ENCODE measurements at places on chromosomes 12 and 14. TPM values are rescaled to one million over a fixed set of nuclear protein-coding genes. Genes with fewer than 3 reads are reported as not detected.

- no peaks in the 10 kb centered on the region for H3K36me3 ChIP-seq
- H3K27ac ChIP-seq, result peak within 1 kb of the TSS; percentile 95
- H3K4me1 ChIP-seq, result peaks cover 23% of the 10 kb centered on the region
- DNase-seq, result peak; percentile 94
Measured at GRCh38 chr14:31420319-31421111, at the start of gene HEATR5A. Gene HEATR5A (minus strand): TSS chr14:31420550. CDS start chr14:31402975, 17,575 bp downstream.

- H3K27me3 ChIP-seq, result no peaks in the 10 kb centered on the region
- no peak overlapping the region for H3K4me3 ChIP-seq
- DNase-seq, result no peak
- H3K36me3 ChIP-seq, result no peaks in the 10 kb centered on the region
- H3K4me1 ChIP-seq, result no peaks in the 10 kb centered on the region
Measured at GRCh38 chr14:35557221-35557747, 23.3 kb downstream of the INSM2 start.

- no peak overlapping the region for H3K27ac ChIP-seq
- H3K27me3 ChIP-seq, result peaks cover 6% of the 10 kb centered on the region
- H3K4me1 ChIP-seq, result no peaks in the 10 kb centered on the region
- no peak for DNase-seq
Measured at GRCh38 chr12:65325183-65325582, 46.7 kb downstream of the MSRB3 start.

DNA sequence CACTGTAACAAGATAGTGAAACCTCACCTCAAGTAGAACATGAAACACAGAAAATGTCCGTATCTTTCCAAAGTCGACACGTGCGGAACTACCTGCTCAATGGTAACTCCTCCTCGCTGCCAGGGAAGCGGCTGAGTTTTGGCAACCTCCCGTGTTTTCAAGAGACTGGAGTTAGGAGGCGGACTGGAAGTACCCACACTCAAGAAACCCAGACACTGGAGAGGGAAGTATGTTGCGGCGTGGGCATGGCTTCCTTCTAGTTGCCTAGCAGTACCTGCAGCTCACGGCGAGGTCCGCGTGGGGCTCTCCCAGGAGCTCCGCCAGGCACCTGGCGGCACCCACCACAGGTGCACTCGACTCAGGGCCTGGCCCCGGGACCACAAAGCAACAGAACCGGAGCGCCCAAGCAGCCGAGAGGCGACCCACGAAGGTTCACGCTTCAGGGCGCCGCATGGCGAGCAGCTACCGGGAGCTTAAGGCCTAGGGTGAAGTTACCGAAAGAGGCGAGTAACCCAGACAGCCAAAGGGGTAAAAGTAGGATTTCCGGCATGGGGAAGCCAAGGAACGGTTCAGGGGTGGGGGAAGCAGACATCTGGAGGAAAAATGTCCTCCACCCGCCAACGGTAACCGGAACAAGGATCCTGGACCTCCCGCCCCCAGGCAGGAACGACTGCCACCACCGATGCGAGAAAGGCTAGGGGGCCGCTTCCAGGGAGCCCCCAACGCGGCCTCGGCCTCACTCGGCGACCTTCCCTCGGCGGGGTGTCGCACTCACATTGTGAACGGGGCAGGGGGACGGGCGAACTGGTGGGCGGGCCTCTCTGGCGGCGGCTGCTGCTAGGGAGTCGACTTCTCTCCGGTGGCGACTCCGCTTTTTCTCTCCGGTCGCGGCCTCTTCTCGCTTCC is 608 bp downstream of the PTGES3 start:
- peak overlapping the region; percentile 100 for H3K4me3 ChIP-seq
- DNase-seq, result peak; percentile 67
- H3K27me3 ChIP-seq, result no peaks in the 10 kb centered on the region
- peak overlapping the region; percentile 94 for H3K27ac ChIP-seq

GRCh38 chr12:93813972-93814821 is 137.0 kb downstream of the CRADD start:
- no peak overlapping the region for H3K4me3 ChIP-seq
- no peak overlapping the region for H3K27ac ChIP-seq
- H3K27me3 ChIP-seq, result no peaks in the 10 kb centered on the region
- H3K36me3 ChIP-seq, result peaks cover 2% of the 10 kb centered on the region
- peaks cover 6% of the 10 kb centered on the region for H3K4me1 ChIP-seq

DNA sequence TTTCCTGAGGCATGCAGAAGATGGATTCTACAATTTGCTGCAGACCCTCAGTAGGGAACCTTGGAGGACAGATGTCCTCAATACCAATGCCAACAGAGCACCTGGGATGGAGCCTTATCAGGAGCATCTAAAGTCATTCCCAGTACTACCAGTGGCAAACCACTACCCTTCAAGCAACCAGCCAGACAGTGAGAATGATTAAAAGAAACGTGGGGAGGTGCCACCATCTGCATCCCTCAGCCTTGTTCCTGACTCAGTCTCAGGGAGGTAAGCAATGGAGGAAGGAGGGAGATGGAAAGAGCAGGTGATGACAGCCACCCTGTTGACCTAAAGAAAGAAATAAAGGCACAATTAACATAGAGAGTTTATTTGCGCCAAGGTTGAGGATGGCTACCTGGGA is 175.2 kb upstream of the GRIN2B start:
- peaks cover 2% of the 10 kb centered on the region for H3K27me3 ChIP-seq
- no peak for DNase-seq
- H3K4me1 ChIP-seq, result no peaks in the 10 kb centered on the region

- H3K4me1 ChIP-seq, result no peaks in the 10 kb centered on the region
- H3K36me3 ChIP-seq, result no peaks in the 10 kb centered on the region
- H3K4me3 ChIP-seq, result no peak overlapping the region
- no peak overlapping the region for H3K27ac ChIP-seq
- H3K27me3 ChIP-seq, result no peaks in the 10 kb centered on the region
- no peak for DNase-seq
Measured at GRCh38 chr14:86852530-86852929, 1140.5 kb downstream of the GALC start.

MLF2 gene
- total RNA-seq, result 141 TPM

AMDHD1 gene
- 1.5 TPM for total RNA-seq

RNASE2 gene
- total RNA-seq, result not detected

Measured in activated CD4-positive, alpha-beta memory T cell treated with anti-CD3 and anti-CD28 coated beads for 36 hours (primary cell).